Sciatic nerve (tissue), 2 donors: ENCODE measurements at places on chromosomes 1 and 21. TPM values are rescaled to one million over a fixed set of nuclear protein-coding genes. Genes with fewer than 3 reads are reported as not detected.

DNA sequence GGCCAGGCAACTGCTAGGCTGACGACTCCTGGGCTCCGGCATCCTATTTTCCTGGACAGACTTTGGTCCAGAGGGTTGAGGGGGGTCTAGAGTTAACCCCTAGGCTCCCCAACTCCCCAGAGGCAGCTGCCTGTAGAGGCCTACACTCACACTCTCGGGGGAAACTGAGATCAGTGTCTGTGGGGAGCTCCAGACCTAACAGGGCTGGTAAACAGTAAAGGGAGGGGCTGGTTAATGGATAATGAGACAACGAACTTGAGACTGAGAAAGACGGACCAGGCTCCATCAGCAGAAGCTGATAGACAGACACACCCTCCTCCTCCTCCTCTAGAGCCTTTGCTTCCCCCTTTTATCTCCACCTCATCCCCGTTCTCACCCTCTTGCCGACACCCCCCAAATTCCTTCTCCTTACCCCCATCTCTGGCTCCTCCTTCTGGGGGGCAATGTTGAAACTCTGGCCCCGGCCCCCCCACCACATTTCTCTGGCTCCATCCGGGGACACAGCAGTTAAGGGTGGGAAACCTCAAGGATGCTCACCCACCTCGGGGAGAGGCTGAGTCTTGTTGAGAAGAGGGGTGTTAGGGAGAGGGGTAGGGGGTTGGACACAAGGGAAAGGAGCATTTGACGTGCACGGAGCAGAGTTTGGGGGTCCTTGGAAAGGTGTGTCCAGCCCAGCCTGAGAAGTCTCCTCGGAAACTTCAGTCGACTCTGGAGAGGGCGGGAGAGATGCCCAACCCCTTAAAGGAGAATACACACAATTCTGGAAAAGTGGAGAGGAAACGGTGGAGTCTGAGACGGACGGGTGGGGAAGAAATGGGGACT is at the start of gene MTMR11:
MTMR11 (minus strand) TSS at position 710 of the 822 bp plus-strand sequence; CDS start at position 478, 232 bp downstream.
- DNase-seq, result no peak

DNA sequence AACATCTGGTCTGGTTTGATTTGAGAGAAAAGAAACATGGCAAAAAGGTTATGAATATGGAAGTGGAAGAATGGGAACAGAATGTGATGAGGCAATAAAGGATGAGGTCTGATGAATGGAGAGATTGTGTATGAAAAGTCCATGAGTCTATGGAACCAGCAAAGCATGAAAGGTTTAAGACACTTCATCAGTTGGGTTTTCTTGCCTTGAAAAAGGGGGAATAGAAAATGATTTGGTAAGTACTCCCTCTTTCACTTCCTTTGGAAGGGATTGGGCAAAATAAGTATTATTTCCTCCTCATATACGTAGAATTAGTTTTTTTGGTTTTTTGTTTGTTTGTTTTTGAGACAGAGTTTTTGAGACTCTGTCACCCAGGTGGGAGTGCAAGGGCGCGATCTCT is 155.8 kb downstream of the TRIM33 start:
- no peak for DNase-seq

DNA sequence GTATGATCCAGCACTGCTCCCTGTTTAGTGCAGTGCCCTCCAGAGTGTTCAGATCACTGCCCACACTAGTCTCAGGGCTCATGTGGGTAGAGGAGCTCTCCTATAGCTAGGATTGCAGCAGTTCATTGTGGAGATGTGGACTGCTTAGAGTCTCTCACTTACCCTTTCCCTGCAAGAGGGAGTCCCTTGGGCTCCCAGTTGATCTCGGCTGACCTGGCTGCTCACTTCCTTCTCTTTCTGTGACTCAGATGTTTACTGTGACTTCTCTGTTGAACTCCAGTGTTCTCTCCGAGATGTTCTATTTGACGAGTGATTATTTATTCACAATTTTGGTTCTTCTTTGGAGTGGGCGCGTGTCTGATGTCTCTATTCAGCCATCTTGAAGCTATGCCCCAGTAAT is 141.9 kb downstream of the PTBP2 start:
- DNase-seq, result no peak

Gene KHDC4
- 65.4 TPM for total RNA-seq

Gene TRPM2
- 9.9 TPM for total RNA-seq

Gene CSMD2
- total RNA-seq, result 1.5 TPM
